Stimulated activated CD8-positive, alpha-beta memory T cell treated with anti-CD3 and anti-CD28 coated beads, Interleukin-2, amount 100 ng/mL, for 1 hour (primary cell): ENCODE measurements at places on chromosomes 5 and 9.

GRCh38 chr5:168042284-168043068 lies 249.0 kb upstream of the WWC1 start:
- no peak for DNase-seq

GRCh38 chr5:173970878-173971650 lies 17.9 kb upstream of the C5orf47 start:
- no peak for DNase-seq

DNA sequence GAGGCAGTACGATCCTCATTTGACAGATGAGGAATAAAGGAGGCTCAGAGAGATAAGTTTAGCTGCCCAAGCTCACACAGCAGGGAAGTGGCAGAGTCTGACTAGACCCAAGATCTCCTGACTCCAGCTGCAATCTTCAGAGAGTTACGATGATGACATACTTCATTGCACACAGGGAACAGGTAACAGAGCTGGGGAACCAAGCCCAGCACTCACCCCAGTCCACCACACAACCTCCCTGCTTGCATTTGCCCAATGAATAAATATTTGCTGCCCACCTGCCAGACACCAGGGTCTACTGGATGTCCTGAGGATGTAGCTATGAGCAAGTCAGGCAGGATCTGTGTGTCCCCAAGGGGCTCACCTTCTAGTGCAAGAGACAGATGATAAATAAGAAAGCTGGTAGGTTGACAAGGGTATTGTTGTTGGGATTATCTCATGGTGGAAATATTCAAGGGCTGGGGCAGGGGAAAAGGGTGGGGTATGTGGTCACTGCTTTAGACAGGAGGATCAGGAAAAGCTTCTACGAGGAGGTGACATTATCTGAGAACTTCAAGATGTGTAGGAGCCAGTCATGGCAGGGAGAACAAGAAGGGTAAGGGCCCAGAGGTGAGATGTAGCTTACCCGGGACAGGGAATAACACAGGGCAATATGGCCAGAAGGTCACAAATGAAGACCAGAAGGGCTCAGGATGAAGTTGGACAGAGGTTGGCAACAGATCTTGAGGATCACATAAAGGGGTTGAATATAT lies 28.6 kb upstream of the CPEB4 start:
- DNase-seq = no peak

DNA sequence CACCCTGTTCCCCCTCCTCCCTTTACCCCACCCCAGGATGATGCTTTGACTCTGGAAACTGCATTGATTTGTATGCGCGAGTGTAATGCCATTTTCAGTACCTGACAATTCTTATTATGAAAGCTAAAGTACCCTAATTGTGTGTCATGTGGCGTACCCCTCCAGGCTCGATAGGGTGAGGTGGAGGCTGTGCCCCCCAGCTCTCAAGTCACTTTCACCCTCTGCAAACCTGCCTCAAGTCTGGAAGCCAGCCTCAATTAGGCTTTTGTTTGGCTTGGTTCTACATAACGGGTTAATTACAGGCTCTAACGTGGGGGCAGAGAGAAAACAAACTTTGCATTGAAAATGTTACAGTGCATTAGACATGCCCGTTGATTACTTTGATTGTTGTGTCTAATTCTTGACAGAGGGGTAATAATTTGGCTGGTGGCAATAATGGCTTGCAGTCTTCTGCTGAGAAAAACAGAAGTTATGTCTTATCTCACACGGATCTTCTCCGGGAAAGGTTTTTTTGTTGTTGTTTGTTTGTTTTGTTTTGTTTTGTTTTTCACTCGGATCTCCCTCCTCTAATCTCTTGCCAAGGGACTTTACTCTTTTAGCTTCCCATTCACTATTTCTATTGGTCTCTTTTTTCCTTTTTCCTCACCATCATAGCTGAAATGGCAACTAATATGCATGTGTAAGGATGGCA lies 12.6 kb downstream of the ISL1 start:
- DNase-seq = no peak

DNA sequence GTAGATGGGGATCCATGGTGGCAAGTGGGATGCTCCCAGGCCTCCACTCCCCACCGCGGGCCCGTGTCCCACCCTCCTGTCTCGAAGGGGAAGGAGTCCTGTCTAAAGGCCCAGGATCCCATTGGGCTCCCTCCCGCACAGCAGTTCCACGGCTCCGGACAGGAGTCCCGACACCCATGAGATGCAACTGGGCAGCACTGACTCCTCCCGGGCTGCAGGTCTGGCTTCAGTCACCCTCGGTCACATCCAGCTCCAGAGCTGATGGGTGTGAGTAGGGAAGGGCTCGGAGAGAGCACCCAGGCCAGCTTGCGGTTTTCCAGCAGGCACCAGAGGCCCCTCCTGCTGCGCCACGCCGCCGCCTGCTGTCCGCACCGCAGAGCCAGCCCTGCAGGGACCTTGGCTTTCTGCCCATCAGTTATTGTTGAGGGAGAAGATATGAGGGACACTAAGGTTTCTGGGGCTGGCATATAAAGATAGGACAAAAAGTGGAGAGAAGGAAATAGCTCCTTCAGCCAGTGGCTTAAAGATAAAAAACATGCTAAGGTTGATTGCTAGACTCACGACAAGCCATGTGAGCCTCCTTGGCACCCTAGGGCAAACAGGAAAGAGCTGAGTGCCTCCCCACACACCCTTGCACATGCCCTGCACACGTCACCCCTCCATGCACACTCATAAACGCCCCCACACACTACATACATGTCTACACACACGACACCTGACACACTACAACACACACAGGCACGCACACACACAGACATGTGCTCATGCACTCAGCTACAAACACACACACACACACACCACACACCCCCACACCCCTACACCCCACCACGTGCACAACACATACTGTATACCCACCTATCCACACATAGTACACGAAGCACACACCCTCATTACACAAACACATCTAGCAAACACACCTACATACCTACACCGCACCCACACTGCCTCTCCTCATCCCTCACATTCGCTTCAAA lies 79.0 kb downstream of the AK8 start:
- no peak for DNase-seq

DNA sequence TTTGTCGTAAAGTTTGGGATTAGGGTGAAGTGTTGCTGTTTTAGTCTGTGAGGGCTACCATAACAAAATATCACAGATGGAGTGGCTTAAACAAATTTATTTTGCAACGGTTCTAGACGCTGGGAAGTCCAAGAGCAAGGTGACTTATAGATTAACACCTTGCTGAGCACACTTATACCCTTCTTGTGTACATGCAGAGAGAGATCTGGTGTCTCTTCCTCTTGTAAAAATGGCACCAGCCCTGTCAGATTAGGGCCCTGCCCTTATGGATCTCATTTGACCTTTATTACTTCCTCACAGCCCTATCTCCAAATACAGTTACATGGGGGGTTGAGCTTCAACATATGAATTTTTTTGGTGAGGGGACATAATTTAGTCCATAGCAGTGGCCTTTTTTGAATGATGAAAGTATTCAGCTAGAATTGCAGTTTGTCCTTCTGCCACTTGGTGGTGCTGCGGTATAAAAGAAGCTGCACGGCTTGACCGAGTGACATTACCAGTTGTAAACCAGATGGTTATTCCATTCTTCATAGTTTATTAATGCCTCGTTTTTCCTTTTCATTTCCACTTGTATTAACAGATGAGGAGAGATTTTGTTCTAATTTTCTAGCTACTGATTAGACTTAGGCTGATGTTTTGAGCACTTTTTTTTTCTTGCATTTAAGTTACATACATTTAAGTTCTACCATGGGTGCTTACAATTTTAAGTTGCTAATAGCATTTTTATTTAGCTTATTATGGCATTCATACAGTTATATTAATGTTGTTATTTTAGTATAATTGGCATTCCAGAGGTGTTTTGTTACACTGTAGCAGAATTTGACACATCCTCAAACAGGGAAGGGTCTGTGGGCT lies 19.4 kb downstream of the DCP2 start:
- peak; percentile 71 for DNase-seq
